H54 (cell line): ENCODE measurements at places on chromosomes 16 and 17.

DNA sequence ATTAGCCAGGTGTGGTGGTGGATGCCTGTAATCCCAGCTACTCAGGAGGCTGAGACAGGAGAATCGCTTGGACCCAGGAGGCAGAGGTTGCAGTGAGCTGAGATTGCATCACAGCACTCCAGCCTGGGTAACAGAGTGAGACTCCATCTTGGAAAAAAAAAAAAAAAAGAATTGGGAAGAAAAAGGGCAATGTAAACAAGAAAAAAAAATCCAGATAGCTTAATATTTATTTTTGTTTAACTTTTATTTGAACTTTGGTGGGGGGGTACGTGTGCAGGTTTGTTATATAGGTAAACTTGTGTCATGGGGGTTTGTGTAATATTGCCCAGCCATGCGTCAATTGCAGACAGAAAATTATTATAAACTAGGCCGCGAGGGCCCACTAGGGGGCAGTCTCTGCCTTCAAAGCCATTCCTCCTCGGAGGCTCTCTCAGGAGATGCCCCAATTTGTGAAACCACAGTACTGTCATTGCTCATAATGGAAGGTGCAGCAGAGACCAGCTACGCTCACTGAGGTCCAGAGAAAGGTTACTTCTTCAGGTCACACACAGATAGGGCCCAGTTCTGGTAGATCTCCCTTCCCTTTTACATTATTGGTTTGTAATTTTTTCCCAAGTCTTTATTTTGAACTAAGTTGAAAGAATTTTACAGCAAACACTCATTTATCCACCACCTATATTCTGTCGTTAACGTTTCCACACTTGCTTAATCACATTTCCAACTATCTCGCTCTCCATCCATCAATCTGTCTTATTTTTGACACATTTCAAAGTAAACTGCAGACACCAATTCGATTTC, 206.2 kb downstream of the PRKCB start:
- peak; percentile 72 for DNase-seq

DNA sequence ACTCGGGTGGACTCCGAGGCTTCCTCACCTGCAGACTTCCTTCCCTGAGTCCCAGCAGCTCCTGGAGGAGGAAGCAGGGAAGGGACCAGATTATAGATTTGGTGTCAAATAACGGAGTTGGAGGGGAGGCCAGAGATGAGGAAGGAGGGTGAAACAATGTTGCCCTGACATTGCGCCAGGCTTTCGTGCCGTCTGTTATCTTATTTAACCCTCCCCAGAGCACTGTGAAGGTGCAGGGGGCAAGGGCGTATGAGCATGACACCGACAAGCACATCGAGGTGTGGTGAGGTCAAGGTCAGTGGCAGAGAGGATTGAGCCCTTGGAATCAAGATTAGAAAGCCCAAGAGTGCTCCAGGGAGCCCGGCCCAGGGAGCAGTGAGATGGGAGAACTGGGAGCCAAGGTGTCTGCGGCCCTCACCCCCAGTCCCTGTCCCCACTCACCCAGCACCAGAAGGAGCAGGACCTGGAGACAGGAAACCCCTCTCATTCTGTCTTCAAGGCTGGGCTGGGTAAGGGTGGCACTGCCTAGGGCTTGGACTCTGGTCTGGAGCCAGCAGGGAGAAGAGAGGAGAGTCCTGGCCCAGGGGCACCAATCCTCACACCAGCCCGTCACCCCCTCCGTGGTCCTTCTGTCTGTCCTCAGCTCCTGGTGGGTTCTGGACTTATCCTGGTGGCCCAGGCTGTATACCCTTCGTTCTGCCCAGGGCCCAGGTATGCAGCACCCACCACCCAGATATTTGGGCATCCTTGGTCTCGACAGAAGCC, 1.1 kb downstream of the PRSS33 start:
- no peak for DNase-seq

- no peak for DNase-seq
These were observed 11.5 kb upstream of the TMEM106A start for GRCh38 chr17:43200127-43200526.

- no peak for DNase-seq
These were observed 110.4 kb upstream of the PMFBP1 start for GRCh38 chr16:72282362-72282761.

GRCh38 chr16:12329246-12329995, 352.9 kb downstream of the SNX29 start:
- no peak for DNase-seq
